NCI-H524 treated with DMSO at 0.1 percent for 48 hours (cell line): ENCODE measurements at places on chromosomes 3 and 15.

DNA sequence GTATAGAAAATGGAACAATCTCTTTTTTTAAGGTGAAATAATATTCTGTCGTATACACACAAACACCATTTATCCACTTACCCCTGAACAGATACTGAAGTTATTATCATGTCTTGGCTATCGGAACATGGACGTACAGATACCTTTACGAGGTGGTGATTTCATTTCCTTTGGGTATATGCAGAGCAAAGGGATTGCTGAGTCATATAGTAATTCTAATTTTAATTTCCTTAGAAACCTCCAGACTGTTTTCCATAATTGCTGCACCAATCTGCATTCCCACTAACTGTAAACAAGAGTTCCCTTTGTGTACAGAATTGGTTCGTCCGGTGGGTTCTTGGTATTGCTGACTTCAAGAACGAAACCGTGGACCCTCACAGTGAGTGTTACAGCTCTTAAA, 179.4 kb downstream of the SHOX2 start:
- DNase-seq, result no peak

- no peak for DNase-seq
Measured at GRCh38 chr3:86792316-86792715, 198.6 kb downstream of the VGLL3 start.

GRCh38 chr15:33852570-33852969, 115.7 kb upstream of the CHRM5 start:
- no peak for DNase-seq

DNA sequence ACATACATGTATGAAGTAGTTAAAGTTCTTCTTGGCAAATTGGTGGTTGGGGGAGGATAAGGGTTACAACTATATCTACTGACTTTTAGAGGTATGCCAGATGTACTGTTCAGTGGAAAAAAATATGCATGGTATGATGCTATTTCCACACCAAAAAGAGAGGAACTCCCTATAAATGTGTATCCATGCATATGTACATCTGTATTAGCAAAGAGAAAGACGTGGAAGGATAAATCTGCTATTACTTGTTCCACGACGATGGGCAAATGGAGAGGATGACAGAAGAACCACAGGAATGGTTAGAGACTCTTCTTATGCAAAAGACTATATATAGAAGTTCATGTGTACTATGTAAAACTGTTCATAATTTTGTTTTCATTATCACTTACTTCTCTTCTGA, 197.6 kb downstream of the RORA start:
- DNase-seq, result no peak

DNA sequence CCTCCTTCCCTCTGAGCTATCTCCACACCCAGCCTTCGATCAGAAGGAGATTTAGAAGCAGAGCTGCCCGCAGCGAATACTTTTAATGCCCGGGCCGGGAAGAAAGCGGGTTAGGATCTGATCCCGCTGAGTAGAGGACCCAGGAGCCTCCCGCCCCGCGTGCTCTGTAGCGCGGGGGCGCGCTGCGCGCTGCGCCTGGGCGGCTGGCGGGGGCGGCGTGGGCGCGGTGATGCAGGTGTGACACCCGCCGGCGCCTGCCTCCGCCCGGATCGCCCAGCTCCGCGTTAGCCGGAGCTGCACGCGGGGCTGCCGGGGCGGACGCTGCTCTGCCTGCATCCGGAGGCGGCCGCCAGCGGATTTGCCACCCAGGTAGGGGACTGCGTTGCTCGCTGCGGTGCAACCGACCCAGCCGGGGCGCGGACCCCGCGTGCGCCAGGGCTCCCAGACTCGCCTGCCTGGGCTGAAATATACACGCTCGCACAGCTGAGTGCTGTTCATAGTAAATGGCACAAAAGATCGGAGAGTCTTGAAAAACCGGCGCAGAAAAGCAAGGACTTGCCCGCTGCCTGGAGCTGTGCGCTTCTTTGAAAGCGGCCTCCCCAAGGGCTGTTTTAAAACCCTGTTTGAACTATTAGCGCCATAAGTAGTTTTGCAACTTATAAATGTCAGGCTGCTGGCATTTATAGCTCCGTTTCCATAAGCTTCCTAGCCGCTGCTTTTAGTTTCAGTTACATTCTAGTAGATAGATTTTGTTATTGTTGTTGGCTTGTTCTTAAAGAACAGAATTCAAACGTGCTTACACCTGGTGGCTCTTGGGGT, at the start of gene SV2B:
Gene SV2B (plus strand): TSS at position 263 of the 819 bp plus-strand sequence. CDS start 126,007 bp downstream, outside the sequence.
- no peak for DNase-seq

DNA sequence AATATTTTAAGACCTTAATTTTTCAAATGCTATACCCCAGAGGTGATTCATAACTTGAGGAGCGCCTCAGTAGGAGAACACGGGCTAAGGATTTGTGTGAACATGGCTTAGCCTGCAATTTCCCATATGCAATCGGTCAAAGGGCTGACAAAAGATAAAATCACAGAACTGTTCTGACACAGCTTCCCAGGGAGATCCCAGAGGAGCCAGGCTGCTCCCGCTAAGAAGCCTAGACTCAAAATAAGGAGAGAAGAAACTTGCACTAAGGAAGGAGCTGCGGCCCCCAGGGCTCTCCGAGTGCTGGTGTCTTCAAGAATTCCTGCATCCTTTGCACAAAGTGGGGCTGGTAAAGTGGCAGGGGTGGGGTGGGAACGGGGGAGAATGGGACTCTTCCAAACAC, 106.3 kb upstream of the DLG1 start:
- DNase-seq, result no peak

GRCh38 chr3:184389384-184389783, 9.5 kb downstream of the CHRD start:
- DNase-seq, result no peak

DNA sequence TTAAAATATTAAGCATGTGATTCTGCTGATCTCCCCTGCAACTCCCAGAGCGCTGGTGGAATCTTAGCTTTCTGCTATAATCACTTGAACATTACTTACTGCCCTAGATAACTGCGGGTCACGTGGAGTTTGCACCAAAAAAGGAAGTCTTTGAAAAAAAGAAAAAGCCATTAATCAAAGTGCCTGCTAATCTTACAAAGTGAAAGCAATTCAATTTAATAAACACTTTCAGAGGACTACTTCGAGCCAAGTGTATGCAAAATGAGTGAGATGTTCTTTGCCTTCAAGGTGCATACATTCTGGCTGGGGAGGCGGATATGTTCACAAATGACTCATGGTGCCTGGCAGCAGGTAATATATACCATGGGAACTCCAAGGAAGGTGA, 109.9 kb upstream of the GAP43 start:
- DNase-seq, result no peak

- DNase-seq, result peak; percentile 66
Measured at GRCh38 chr15:73051807-73052652, at the start of gene NEO1. Gene NEO1 (plus strand): TSS chr15:73052463. CDS start chr15:73052676, 213 bp downstream.

DNA sequence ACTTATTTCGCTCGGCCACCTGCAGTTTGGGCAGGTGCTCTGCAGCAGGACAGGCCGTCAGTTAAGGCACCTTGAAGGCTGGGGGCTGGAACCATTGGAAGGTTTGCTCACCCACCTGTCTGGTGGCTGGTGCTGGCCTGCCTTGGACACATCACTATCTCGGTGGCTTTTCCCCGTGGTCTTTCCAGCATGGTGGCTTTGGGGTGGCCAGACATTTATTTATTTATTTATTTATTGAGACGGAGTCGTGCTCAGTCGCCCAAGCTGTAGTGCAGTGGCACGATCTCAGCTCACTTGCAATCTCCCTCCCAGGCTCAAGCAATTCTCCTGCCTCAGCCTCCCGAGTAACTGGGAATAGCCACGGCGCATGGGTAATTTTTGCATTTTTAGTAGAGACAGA, 11.7 kb downstream of the ISG20 start:
- no peak for DNase-seq

DNA sequence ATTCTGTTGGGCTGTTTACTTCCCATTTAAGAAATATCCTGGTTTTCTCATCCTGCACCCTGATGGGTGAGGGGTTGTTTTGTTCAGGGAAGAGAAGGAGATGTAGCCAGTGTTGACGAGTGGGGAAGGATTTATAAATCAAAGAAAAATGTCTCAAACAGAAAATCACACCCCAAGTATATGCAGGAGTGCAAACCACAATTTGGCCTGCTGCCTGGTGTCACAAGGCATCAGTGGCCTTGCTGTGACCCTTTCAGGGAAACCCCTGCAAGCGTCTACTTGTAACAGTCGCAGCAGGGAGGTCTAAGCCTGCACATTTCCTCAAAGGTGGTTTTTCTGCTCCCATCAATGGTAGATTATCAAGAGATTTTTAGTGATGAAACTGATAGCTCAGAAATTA, 132.6 kb upstream of the LRRN1 start:
- no peak for DNase-seq

- no peak for DNase-seq
Measured at GRCh38 chr3:76097589-76097969, 312.2 kb upstream of the ZNF717 start.

- DNase-seq, result no peak
Measured at GRCh38 chr15:34737477-34737876, 17.3 kb downstream of the GJD2 start.

DNA sequence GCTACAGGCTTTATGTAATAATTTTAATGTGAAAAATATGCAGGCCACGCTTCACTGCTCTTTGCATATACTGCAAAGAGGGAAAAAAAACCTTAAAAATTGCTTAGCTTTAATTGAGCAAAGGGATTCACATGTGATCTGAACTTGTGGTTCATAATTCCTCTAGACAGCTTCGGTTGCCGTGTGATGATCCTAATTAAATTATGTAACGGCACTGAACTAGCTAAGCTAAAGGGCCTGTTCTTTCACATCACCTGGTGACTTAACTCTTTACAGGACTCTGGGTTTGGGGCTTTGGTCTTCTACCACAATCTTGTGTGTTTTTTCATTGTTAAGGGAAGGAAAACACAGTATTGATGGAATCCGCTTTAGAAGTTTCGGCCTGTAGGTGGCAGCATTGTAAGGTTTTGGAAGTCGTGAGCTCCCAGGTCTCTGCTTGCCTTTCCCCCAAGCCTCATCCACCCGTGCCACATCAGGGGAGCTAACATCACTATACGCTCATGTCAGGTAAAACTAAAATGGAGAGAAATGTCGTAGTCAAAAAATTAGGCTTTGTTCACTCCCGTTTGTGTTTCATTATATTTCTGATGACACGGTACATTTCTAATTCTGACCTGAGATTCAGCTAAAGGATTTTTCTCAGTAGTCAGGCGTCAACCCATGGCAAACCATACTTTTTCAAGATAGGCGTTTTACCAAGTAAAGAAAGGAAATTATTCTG, 205.6 kb upstream of the DPH6 start:
- DNase-seq, result peak; percentile 23

- no peak for DNase-seq
Measured at GRCh38 chr3:32646761-32647160, 38.2 kb upstream of the CNOT10 start.

GRCh38 chr15:71116366-71116765, 1.1 kb downstream of the THSD4 start:
- no peak for DNase-seq

DNA sequence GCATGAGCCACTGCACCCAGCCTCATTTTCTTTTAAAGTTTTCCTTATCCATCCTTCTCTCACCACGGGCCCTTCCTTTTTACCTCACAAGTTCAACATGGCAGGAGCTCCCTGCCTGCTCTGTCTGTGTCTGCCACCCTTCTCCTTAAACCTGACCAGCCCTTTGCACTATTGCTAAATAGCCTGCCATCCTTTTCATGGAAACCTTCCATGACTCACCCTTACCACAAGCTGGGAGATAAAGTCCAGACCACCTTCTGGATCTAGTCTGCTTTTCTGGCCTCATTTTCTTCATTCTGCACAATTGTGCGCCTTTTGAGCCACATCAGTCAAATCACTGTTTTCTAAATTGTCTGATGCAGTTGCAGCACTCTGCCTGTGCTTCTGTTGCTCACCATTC, 8.9 kb downstream of the PARP14 start:
- no peak for DNase-seq

GRCh38 chr3:63861306-63861705, 2.3 kb downstream of the THOC7 start:
- no peak for DNase-seq

GRCh38 chr3:146134348-146135117, 26.5 kb downstream of the PLOD2 start:
- no peak for DNase-seq

DNA sequence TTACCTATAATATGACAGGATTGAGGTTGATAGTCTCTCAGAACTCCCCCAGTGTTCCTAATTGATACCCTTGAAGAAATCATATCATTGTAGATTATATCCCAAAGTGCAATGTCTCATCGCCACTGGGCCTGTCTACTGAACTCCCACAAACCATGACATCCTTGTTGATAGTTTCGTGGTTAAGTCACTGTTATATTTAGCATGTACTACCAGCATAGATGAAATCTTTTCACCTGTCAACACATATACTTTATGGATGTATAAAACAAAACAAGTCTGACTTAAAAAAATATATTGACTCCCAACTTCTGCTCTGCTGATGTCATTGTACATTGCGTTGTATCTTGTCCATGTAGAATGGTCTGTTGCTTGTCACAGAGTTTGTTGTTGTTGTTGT, 128.1 kb downstream of the IQCH start:
- no peak for DNase-seq

- DNase-seq, result no peak
Measured at GRCh38 chr15:99590913-99591646, 25.3 kb downstream of the MEF2A start.

DNA sequence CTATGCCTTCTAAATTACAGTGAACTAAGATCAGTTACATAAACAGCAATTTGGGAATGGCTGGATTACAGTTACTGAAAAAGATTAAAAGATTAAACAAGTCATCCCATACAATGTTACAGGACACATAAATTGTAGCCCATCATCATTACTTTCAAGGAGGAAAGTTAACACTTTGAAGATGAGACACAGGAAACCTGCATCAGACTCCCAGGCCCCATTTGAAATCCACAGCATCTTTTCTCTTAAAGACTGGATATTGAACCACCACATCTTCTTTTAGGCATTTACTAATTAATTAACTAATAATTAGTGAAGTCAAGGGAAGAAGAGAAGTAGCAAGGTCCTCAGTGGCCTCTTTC, 170.2 kb downstream of the PLCL2 start:
- no peak for DNase-seq

DNA sequence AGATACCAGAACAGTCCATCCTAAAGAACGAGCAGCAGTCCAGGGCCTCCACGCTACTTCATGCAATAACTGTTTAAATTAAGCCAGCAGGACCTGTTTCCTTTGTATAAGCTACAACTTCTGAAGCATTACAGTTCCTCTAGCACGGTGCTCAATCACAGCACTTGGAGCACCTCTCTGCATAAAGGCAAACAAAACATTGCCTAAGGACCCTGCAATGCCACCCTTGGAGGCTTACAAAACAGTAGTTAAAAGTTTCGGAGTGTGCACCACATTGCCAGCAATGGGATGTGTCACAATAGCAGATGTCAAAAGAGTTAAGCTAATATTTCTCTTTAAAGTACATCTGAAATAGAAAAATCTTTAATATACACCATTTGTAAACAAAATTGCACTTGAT, 2.6 kb upstream of the VPS39 start:
- no peak for DNase-seq

- peak; percentile 9 for DNase-seq
Measured at GRCh38 chr3:142866841-142867631, 21.8 kb downstream of the PCOLCE2 start.
